ENCODE measurements at places on chromosomes 6 and 20.

DNA sequence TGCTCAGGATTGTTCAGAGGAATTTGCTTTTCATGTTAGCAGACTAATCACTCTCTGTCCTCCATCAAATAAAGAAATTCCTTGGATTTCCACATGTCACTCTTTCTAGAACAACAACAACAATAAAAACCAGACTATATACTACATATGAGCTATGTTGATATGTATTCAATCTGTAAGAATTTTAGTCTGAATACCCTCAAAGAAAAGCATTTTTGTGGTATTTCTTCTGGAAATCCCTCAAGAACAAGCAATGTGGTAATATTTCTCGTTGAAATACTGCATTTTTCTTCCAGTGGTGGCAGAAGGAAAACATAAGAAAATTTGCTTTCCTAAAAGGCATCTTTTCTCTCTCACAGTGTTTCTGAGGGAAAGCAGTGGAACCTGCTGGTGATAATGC lies 312.6 kb upstream of the RSPO3 start:
- no peak for DNase-seq

DNA sequence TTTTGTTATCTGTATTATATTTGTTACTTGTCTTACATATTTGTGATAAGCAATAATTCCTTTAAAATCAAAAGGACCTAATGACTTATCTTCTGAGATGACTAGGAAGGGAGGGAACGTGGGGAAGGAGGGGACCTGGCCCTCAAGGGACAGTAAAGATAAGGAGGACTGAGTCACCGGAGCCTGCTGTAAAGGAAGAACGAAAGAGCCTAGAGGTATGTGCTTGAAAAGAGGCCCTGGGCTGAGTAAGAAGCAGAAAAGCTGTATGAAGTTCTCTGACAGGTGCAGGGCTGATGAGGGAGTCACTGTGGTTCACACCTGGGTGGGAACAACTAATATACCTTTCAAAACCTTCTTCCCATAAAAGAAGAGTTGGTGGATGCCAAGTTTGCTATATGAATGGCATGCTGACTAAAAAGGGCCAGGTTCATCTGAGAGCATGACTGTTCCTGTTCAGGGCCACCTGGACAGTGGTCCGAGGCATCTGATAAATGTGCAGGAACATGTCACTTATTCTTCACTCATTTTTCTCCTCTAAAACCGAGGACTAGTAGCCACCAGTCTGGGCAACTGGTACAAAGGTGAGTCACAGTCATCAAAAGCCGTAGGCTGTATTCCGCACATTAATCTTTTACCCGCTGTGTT lies 111.3 kb downstream of the TNFAIP3 start:
- DNase-seq = no peak

GRCh38 chr6:40896696-40897095 lies 142.3 kb downstream of the UNC5CL start:
- DNase-seq = no peak

GRCh38 chr6:40352527-40353170 lies 234.5 kb downstream of the LRFN2 start:
- DNase-seq = no peak

DNA sequence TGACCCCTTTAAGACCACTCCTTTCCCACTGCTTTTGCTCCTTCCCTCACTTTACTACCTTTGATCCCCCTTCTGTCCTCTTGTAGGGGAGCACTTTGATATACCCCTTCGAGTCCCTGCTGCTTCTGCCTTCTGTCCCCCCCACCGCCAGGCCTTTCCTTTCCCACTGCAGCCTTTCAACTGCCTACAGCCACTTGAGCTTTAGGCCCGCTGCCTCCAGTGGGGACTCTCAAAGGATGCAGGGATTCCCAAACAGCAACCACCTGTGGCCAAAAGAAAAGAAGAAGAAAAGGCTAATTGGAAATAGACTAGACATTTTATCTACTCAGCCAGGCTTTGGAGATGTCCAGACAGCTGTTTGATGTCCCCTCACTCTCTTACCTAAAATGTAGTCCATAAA lies 77.0 kb upstream of the DTNBP1 start:
- no peak for DNase-seq

DNA sequence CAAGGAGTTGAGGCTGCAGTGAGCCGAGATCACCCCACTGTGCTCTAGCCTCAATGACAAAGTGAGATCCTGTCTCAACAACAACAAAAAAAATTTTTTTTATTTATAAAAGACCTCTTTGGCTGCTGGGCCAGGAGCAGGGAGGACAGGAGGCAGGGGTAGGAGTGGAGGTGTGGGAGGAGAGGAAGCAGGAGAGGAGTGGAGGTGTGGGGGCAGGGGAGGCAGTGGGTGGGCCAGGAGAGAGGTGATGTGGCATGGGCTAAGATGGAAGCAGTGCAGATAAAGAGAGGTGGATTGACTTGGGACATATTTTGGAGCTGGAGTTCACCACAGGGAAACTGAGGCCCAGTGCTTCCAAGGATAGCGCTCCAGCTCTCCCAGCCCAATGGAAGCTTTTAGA lies 13.4 kb upstream of the CSNK2A1 start:
- DNase-seq = no peak

- no peak for DNase-seq
Observed at GRCh38 chr20:64241061-64241460, 14.5 kb upstream of the PCMTD2 start.

DNA sequence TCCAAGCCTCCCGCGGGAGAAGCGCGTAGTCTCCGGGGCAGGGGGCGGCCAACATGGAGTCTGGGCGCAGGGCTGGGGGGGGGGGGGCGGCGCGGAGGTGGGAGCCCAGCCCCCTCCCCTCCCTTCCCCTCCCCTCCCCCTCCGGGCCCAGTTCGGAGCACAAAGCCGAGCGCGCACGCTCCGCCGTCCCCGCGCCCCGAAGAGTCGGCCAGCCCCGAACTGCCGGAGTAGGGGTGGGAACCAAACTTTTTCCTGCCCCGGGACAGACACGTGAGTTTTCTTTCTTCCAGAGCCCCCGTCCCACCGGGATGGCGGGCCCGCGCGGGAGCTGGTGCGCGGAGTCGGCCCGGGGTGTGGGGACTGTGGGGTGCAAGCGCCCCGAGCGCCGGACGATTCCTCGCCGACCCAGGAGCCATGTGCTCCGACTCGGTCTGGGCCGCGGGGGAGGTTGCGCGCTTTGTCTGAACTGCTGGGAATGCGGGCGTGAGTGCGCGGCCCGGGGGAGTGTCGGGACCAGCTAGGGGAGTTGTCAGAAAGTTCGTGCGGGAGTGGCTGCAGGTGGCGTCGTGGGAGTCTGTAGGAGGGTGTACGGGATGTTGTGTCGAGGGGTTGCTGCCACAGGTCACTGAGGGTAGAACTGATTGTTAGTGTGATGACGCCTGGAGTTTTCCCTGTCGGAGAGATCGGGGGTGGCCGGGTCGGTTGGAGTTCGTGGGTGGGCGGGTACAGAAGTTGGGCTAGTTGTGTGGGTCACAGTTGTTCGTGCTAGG lies 1.2 kb downstream of the TGIF2 start:
- DNase-seq = peak; percentile 70

GRCh38 chr6:81023007-81023582 lies 729.4 kb downstream of the TENT5A start:
- no peak for DNase-seq

DNA sequence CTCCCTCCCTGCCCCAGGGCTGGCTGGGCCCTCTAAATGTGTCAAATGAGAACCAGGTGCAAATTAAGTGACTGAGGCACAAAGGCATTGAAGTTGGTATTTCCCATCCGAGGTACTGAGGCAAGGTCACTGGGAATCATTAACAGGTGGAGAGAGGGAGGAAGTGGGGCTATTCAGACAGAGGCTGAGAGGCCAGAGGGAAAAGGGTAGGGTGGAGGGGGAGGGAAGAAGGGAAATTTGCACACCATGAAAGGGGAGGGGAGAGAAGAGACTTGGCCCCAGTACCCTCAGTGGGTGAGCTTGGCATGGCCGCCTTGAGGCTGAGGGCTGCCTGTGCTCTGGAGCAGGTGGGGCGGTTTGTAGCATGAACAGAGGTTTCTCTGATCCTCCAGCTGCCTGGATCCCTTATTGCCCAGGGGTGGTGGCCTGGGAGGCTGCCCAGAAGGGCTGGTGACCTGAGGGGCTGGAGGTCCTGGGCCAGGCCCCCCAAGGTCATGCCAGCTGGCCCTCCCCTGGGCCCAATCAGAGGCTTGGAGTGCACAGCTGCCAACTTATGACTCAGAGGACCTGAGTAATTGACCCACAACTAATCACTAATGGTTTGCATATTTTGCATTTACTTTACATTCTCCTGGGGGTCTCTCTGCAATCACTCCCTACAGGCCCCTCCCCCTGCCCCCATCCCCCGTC lies 40.3 kb upstream of the ZFAND3 start:
- no peak for DNase-seq

- DNase-seq = no peak
Observed at GRCh38 chr6:25155211-25155610, 124.0 kb upstream of the CARMIL1 start.

- DNase-seq = peak; percentile 10
Observed at GRCh38 chr20:32494483-32495216, 90.5 kb downstream of the NOL4L start.

DNA sequence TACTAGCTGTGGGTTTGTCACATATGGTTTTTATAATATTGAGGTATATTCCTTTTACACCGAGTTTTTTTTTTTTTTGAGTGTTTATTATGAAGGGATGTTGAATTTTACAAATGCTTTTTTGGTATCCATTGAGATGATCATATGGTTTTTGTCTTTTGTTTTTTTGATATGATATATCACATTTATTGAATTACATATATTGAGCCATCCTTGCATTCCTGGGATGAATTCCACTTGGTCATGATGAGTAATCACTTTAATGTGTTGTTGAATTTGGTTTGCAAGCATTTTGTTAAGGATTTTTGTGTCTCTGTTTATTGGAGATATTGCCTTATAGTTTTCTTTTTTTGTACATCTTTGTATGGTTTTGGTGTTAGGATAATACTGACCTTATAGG lies 3.3 kb upstream of the ZNF337 start:
- DNase-seq = no peak

DNA sequence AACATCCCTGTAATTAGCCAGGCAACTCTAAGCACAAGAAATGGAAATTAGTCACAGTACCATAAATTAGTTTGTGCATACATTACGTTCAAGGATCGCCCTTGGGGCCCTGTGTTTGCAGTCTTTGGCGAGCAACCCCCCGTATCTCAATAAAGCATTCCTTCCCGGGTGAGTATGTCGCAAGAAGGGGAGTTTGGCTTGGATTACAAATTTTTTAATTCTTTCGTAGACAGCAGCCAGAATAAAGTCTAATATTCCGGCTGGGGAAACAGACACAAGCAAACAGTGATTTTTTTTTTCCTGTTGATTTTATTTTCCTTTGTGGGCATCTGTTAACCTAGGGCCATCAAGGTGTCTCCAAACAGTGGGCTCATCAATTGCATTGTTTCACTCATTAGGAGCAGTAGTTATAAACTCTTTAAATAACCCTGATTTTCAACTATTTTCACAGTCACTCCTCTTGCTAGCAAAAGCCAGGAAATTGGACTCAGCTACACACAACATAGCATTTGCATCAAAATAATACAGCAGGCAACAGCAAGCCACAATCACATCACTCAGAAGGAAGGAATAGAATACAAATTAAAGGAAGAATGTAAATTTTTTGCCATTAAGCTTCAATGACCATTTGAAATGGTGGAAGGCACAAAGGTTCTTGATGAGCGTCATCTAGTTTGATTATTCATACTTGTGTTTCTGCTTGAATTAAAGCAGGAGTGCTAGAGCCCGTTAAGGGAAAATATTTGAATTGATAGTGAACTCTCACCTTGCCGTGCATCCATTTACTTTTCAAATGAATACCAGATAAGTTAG lies 85.3 kb downstream of the LINC00237 start:
- DNase-seq = no peak

DNA sequence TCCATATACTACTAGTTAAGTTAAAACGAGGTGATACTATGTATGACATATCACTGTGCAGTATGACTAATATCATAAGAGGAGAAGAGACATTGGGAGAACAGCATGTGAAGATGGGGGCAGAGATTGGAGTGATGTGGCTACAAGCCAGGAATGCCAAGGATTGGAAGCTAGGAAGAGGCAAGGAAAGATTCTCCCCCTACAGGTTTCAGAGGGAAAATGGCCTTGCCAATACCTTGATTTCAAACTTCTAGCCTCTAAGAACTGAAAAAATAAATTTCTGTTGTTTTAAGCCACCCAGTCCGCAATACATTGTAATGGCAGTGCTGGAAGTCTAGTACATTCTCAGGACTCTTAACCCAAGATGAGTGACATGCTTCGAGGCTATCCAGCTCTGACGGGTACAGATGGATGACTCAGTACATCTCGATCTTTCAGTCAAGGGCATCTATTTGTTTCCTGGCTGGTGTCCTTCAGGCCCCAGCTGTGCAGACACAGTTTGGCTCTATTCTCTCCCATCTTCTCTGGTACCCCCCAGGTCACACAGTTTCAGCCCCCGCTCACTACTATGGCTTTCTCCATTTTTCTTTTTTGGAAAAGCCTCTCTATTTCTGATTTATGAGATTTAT lies 55.5 kb upstream of the THEMIS start:
- no peak for DNase-seq

DNA sequence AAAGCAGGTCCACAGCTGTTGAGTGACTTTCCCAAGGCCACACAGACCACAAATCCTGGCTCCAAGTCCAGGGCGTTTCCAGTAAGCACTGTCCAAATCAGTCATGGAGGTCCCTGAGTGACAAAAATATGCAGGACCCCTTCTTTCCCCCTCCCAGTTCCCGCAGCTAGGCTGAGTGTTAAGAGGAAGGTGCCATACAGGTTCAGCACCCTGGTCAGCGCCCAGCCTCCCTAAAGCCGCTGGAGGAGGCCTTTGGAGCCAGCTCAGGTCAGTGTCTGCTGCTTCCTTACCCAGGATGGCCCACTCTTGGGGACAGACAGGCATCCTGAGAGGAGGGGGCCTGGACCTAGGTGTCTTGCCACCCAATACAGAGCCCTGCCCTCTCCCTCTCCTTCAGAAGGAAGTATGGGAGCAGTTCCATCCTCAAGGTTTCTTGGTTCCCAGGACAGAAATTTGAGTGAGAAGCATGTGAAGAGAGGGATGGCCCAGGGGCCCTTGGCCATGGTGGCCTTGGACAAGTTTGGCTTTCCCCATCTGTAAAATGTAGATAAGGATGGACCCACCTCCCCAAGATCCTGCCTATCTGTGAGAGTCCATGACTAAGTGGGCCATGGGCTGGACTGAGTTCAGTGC lies 13.2 kb downstream of the TMEM74B start:
- peak; percentile 52 for DNase-seq

GRCh38 chr6:168597471-168597875 lies 156.5 kb downstream of the SMOC2 start:
- no peak for DNase-seq

DNA sequence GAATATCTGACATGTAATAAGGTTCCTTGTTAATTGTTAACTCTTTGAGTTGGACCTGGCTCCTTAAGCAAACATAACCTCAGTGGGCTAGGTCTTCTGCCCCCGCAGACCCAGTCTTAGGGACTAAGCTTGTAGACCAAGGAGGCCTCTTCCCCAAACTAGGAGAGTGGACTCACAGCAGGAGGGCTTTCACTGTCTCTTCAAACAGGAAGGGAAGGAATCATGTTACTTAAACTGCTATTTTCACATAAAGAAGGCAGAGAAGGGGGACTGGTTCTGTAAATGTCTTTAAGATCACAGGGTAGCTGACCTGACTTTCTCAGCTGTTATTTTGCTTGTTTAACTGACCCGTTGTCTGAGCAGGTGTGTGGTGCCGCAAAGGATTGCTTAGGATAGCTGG lies 34.9 kb upstream of the PRDM1 start:
- DNase-seq = no peak

GRCh38 chr6:29486577-29486976 lies 1.2 kb downstream of the MAS1L start:
- DNase-seq = no peak

Data from femur (tissue), 1 donor.